Mesothelial cell of epicardium (in vitro differentiated cells): ENCODE measurements at places on chromosomes 1 and 21.

DNA sequence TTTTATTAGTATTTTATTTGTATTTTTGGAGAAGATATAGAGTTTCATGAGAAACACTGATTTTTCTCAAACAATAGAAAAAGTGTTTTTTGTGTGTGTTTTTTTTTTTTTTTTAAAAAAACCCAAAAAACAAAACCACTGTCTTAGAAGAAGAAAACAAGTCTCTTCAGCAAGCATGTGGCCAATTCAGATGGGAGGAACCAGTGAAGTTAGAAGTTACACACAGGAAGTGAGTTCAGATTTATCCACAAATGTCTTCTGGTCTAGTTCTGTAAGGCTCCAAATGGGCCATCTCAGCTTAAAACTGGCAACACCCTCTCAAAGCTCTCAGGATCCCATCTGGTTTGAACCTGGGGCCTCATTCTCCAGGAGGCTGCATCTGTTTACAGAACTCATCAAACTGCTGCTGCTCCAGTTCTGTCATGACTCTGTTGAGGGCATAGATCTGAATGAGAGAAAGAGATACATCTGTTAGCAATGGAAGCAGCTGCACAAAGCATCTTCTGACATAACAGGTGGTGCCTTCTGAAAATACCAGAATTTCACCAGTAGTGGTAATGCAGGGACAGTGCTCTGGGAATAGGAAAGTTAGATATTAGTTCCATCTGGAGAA is 9.8 kb upstream of the ERMAP start:
- peaks cover 2% of the 10 kb centered on the region for H3K4me1 ChIP-seq
- H3K27me3 ChIP-seq, result no peaks in the 10 kb centered on the region
- H3K36me3 ChIP-seq, result peaks cover 26% of the 10 kb centered on the region
- no peak overlapping the region for H3K27ac ChIP-seq

GRCh38 chr1:178593515-178593914 is 80.6 kb downstream of the TEX35 start:
- H3K4me1 ChIP-seq, result no peaks in the 10 kb centered on the region
- peaks cover 6% of the 10 kb centered on the region for H3K27me3 ChIP-seq
- no peak for DNase-seq
- no peak overlapping the region for H3K27ac ChIP-seq
- no peak overlapping the region for H3K4me3 ChIP-seq

GRCh38 chr1:213994888-213995287 is 7.1 kb downstream of the PROX1 start:
- peaks cover 5% of the 10 kb centered on the region for H3K4me1 ChIP-seq
- H3K27me3 ChIP-seq, result peaks cover 91% of the 10 kb centered on the region
- DNase-seq, result no peak
- no peak overlapping the region for H3K4me3 ChIP-seq

DNA sequence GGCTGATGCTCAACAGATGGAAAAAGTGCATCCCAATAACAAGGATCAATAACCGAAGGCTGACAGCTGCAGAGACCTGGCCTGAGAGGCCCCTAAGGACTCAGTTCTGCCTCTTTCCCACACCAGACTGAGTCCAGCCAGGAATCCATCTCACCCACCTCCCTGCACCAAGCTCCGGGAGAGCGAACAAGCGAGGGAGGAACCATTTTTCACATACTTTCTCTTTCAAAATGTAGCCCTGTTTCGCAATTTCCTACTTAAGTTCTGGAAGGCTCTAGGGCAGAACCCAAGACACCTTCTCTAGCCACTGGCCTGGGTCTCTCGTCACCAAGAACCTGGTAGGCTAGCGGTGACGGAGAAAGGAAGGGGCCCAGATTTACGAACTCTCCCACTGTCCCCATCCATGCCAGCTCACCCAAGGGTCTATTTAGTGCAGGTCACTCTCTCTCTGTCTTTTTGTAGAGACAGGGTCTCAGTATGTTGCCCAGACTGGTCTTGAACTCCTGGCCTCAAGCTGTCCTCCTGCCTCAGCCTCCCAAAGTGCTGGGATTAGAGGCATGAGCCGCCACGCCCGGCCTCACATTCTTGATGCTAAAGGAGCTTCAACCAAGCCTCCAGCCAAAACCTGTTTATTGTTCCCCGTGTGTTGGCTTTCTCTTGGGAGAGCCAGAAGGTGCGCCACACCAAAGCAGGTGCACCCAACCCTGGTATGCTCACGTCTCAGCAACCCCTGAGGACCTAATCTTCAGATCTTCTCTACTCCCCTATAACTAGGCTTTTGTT is 10.9 kb upstream of the GNL2 start:
- H3K4me1 ChIP-seq, result peaks cover 22% of the 10 kb centered on the region
- peaks cover 29% of the 10 kb centered on the region for H3K27me3 ChIP-seq
- DNase-seq, result no peak
- H3K36me3 ChIP-seq, result no peaks in the 10 kb centered on the region

GRCh38 chr1:153919876-153920852 is 2.6 kb downstream of the GATAD2B start:
- DNase-seq, result no peak
- peaks cover 44% of the 10 kb centered on the region for H3K4me1 ChIP-seq
- peak overlapping the region; percentile 83 for H3K27ac ChIP-seq
- no peaks in the 10 kb centered on the region for H3K27me3 ChIP-seq
- peak overlapping the region; percentile 94 for H3K4me3 ChIP-seq

- peaks cover 20% of the 10 kb centered on the region for H3K4me1 ChIP-seq
- H3K27me3 ChIP-seq, result no peaks in the 10 kb centered on the region
- no peak overlapping the region for H3K4me3 ChIP-seq
Observed at GRCh38 chr1:117058810-117059209, 1.3 kb upstream of the TTF2 start.

DNA sequence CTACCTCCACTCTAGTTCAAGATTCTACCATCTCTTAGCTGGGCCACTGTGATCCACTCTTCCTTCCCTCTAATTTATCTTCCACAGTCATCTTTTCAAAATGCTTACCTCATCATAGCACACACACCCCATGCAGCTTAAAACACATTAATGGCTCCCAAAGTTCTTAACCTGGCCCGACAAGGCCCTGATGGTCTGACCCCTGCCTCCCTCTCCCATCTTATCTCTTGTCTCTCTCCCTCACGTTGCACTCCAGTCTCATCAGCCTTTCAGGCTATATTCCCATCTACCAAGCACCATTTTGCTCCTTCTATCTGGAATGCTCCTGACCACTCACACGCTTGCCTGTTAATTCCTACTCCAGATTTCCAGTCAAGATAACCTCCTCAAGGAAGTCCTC is 2.5 kb upstream of the ZBTB8A start:
- H3K4me1 ChIP-seq, result peaks cover 30% of the 10 kb centered on the region
- no peaks in the 10 kb centered on the region for H3K27me3 ChIP-seq
- DNase-seq, result no peak
- H3K36me3 ChIP-seq, result no peaks in the 10 kb centered on the region
- H3K4me3 ChIP-seq, result no peak overlapping the region

GRCh38 chr1:61299463-61299862 is 217.1 kb downstream of the NFIA start:
- peaks cover 26% of the 10 kb centered on the region for H3K4me1 ChIP-seq
- H3K36me3 ChIP-seq, result peaks cover 17% of the 10 kb centered on the region
- no peak for DNase-seq
- no peaks in the 10 kb centered on the region for H3K27me3 ChIP-seq
- H3K4me3 ChIP-seq, result no peak overlapping the region

- no peaks in the 10 kb centered on the region for H3K4me1 ChIP-seq
- H3K36me3 ChIP-seq, result no peaks in the 10 kb centered on the region
- no peak for DNase-seq
- H3K27ac ChIP-seq, result no peak overlapping the region
Observed at GRCh38 chr1:2607641-2608091, 21.1 kb downstream of the PRXL2B start.

- peaks cover 8% of the 10 kb centered on the region for H3K4me1 ChIP-seq
- peak overlapping the region; percentile 55 for H3K4me3 ChIP-seq
Observed at GRCh38 chr1:20367116-20367585, 76.5 kb downstream of the VWA5B1 start.

DNA sequence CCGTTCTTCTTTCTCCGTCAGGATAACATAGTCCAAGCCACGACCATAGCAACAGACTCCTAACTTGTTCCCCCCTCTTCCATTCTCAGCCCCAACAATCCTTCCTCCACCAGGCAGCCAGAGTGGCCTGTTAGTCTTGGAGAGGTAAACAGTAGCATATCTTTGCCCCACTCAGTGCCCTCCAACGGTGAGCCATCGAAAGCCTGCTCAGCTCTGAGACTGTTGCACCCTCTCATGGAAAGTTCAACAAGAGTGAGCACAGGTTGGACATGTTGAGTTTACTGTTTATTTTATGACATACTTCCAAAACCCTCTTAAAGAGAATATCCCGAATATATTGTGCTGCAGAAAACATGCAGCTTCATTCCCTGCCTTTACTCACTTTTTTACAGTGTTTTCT is 30.1 kb upstream of the BACE2 start:
- no peak overlapping the region for H3K27ac ChIP-seq
- no peak overlapping the region for H3K4me3 ChIP-seq
- DNase-seq, result no peak
- H3K4me1 ChIP-seq, result peaks cover 17% of the 10 kb centered on the region
- H3K36me3 ChIP-seq, result no peaks in the 10 kb centered on the region

GRCh38 chr1:8104278-8105236 is 78.4 kb upstream of the ERRFI1 start:
- peaks cover 2% of the 10 kb centered on the region for H3K36me3 ChIP-seq
- H3K27me3 ChIP-seq, result no peaks in the 10 kb centered on the region
- H3K4me1 ChIP-seq, result no peaks in the 10 kb centered on the region
- DNase-seq, result no peak
- H3K4me3 ChIP-seq, result no peak overlapping the region

- peaks cover 66% of the 10 kb centered on the region for H3K4me1 ChIP-seq
- peak overlapping the region; percentile 83 for H3K4me3 ChIP-seq
- H3K36me3 ChIP-seq, result no peaks in the 10 kb centered on the region
- no peaks in the 10 kb centered on the region for H3K27me3 ChIP-seq
- no peak for DNase-seq
Observed at GRCh38 chr21:15061747-15062605, 2.8 kb downstream of the NRIP1 start.

DNA sequence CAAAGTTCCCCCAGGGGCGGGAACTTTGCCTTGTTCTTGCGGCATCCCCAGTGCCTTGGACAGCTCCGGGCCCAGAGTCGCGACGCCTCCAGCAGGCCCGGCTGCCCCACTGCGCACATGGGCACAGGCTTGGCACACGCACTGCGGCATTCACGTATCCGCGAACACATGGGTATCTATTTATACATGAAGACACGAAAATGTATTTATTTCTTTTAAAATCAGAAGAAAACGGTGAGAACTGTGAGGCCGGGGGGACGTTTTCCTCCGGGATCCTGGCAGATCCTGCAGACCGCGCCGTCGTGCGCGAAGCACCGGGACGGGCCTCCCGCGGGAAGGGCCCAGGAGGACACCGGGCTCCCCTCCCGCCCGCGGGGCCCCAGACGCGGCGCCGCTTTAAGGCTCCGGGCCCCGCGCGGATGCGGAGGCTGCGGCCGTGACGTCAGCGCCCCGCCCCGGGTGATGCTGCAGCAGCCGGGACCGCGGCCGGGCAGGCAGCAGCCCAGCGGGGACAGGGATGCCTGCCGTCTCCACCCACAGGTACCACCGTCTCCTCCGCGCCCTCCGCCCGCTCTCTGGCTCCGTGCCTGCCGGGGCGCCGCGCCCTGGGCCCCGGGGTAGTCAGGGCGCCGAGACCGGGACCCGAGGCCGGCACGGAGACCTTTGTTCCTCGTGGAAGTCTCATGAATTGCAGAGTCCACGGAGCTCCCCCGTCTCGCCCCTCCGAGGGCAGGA is at the start of gene SLC45A1:
TSS of gene SLC45A1 (plus strand) at position 468 of the 735 bp plus-strand sequence. CDS start 6,216 bp downstream, outside the sequence.
- peak within 1 kb of the TSS; percentile 79 for H3K27ac ChIP-seq
- peak within 1 kb of the TSS; percentile 70 for H3K4me3 ChIP-seq
- no peaks in the 10 kb centered on the region for H3K36me3 ChIP-seq
- peaks cover 39% of the 10 kb centered on the region for H3K4me1 ChIP-seq
- peak; percentile 64 for DNase-seq

- H3K4me1 ChIP-seq, result peaks cover 8% of the 10 kb centered on the region
- H3K27me3 ChIP-seq, result no peaks in the 10 kb centered on the region
- DNase-seq, result no peak
- no peak overlapping the region for H3K27ac ChIP-seq
- no peak overlapping the region for H3K4me3 ChIP-seq
Observed at GRCh38 chr1:212153635-212154034, 118.1 kb downstream of the DTL start.

DNA sequence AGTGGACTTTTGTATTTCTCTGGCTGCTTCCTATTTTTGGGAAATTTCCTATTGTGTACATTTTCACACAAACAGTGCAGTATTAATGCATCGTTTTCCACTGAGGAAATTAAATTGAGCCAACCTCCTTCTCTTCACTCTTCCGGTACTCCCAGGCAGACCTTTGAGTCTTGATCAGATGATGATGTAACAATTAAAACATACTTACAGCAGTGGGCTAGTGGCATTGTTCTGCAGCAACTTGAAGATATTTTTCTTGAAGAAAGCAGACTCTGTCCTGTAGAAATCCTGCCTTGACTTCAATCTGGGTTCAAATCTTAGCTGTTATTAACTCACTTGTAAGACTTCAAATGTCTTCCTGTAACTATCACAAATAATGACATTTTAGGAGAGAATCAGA is 19.0 kb upstream of the TMEM200B start:
- H3K4me3 ChIP-seq, result no peak overlapping the region
- H3K27ac ChIP-seq, result peak overlapping the region; percentile 5
- H3K36me3 ChIP-seq, result peaks cover 31% of the 10 kb centered on the region
- H3K4me1 ChIP-seq, result peaks cover 8% of the 10 kb centered on the region

GRCh38 chr1:208772891-208773290 is 528.7 kb upstream of the PLXNA2 start:
- H3K4me1 ChIP-seq, result peaks cover 31% of the 10 kb centered on the region
- no peak overlapping the region for H3K27ac ChIP-seq
- peaks cover 9% of the 10 kb centered on the region for H3K27me3 ChIP-seq
- no peak for DNase-seq
- H3K4me3 ChIP-seq, result no peak overlapping the region

GRCh38 chr1:209675565-209676154 is 448 bp downstream of the G0S2 start:
- H3K27ac ChIP-seq, result no peak overlapping the region
- H3K4me3 ChIP-seq, result peak overlapping the region; percentile 73
- peak; percentile 54 for DNase-seq
- H3K4me1 ChIP-seq, result peaks cover 15% of the 10 kb centered on the region
- no peaks in the 10 kb centered on the region for H3K36me3 ChIP-seq

DNA sequence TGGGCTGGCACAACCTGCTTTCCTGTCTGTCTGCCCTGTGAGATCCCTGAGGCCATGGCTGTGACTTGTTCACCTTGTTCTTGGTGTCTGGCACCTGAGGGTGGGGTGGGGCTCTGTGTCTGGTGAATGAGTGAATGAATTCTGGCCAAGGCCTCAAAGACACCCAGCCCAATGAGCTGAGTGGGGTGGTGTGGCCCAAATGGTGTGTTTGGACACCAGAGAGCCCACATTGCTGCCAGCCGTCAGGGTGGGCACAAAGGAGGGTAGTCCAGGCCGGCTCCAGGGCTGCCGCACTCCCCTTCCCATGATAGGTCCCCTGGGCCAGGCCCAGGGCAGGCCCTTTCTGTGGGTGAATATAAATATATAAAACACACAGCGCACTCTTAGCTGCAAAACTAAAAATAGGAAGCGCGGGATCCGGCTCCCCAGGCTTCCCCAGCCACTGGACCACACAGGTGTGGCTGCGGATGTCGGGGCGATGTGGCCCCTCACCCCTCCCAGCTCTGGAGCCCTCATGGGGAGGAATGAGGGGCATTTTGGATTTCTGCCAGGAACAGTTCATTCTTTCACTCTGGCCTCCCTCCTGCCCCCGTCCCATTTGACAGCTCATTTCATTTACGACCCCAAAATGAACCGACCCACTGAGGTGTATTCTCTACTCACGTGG is 33.3 kb downstream of the RUNX3 start:
- no peak for DNase-seq
- peaks cover 13% of the 10 kb centered on the region for H3K27me3 ChIP-seq
- peaks cover 15% of the 10 kb centered on the region for H3K4me1 ChIP-seq
- H3K27ac ChIP-seq, result no peak overlapping the region
- H3K4me3 ChIP-seq, result no peak overlapping the region
